ENCODE measurements at places on chromosomes 1 and 21.

DNA sequence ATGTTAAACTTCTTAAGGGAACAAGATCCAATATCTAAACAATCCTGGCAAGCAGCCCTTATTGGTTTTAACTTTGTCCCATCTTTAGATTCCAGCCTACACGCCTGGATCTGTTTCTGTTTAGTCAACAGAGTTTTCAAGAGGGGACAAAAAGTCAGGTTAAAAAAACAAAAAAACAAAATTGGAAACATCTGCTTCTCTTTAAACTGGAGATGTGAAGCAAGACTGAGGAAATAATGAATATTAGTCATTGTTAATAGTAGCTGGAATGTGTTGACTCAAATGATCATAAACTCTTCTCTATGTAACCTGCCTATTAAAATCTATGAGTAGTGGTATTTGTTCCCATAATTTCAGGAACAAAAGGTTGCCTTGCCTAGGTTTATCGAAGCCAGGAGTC, 55.0 kb downstream of the NID1 start:
- peak; percentile 73 for DNase-seq

DNA sequence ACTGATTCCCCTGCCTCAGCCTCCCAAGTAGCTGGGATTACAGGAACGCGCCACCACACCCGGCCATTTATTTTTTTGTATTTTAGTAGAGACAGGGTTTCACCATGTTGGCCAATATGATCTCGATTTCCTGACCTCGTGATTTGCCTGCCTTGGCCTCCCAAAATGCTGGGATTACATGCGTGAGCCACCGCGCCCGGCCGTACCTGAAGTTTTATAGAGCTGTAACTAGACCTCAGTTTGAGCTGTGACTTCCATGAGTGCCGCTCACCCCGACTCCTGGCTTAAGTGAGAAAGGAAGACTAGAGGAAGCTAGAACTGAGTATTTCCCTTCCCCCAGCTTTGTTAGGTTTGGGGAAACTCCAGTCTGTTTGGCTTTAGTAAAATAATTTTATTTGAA, 1283.1 kb downstream of the KCNT2 start:
- DNase-seq = no peak

GRCh38 chr1:1306070-1306660, 1.6 kb downstream of the ACAP3 start:
- DNase-seq = peak; percentile 40

- DNase-seq = no peak
Observed at GRCh38 chr1:117633068-117633345, 27.2 kb downstream of the TENT5C start.

DNA sequence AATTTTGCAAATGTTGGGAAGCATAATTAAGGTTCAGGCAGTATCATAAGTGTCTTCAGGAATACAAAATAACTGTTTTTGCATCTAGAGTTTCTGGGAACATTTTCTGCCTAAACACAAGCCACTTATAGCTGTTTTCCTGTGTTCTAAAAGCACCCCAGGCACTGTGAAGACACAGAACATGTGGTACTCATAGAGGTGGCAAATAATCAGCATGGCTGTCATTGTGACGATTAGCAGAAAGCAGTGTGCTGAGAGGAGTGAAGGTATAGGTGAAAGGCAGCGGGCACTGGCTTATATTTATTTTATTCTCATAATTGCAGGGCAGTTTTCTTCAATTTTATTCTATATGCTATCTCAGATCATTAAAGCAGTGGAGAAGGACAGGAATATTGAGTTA, 119.6 kb downstream of the LRRC53 start:
- DNase-seq = no peak

- no peak for DNase-seq
Observed at GRCh38 chr1:152168535-152168868, 9.5 kb upstream of the RPTN start.

GRCh38 chr1:151311589-151312331, 15.5 kb downstream of the PI4KB start:
- peak; percentile 95 for DNase-seq

GRCh38 chr1:205914730-205915129, 28.5 kb downstream of the SLC26A9 start:
- DNase-seq = no peak

DNA sequence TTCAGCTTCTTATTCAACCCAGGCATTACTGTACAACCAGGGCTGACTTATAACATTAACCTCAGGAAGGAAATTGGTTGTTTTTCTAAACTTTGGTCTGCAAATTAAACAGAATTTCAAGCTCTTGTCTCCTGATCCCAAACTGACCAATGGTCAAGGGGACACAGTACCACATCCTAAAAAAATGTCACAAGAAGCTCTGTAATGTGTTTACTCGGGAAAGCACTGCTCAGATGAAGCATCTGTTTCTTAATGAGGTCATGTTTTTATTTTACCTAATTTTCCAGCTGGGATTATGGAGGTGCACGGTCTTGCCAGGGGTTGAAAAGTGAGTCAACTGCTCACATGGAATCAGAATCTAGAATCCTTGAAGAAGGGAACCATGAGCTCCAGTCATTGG, 18.7 kb downstream of the ADAMTS5 start:
- no peak for DNase-seq
